ENCODE measurements at places on chromosomes 5 and 9.

DNA sequence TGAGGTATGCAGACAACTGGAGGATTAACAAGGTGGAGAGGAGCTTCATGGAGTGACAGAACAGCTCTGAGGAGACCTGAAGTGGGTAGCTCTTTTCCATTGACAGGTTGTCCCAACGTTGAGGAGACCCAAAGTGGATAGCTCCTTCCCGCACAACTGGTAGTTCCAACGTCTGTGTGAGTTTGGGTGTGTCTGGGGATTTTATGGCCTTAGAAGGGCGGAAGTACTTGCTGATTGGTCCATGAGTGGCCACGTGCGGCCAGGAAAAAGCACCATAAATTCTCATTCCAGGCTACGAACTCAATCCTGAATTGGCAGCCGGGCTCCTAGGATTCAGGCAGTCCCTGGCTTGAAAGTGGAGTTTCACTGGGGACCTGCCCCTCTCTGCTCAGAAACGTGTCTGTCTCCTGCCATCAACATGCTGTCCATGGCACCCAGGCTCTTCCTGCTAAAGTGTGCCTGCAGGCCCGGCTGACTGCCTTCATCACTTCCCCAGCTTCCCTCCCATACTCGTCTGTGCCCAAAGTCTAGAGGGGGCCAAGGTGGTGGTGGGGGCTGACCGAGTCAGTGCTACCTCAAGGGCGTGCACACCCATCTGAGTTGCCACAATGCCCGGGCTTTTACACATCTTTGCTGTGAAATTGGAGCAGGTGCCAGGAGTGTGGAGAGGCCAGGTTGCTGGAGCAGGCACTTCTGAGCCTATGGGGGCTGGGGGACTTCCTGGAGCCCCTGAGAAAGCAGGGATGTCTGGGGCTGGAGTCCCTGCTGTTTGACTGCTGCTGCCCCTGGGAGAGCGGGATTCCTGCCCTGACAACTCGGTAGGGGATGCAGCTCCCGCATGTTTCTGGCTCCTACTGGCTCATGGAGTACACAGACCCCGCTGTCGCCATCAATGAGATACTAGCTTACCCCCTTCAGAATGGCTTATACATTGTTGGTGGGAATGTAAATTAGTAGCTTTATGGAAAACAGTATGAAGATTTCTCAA is 2034.6 kb upstream of the ACO1 start:
- DNase-seq: no peak

DNA sequence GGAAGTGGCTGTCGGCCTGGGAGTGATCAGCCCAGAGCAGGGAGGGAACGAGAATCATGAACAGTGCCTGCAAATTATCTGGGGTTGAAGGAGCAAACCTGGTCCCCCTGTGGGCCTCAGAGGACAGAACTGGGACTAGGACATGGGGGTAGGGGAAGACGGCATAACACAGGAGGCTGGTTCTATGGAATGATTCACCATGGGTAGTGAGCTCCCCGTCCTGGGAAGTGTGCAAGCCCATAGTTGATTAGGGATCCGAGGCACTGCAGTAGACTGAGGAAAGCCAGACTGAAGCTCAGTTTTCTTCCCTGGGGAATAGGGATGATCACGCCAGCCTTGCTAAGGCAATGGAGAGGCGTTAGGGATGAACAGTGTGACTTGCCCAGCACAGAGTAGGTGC is 5.6 kb downstream of the ADGRD2 start:
- no peak for DNase-seq

DNA sequence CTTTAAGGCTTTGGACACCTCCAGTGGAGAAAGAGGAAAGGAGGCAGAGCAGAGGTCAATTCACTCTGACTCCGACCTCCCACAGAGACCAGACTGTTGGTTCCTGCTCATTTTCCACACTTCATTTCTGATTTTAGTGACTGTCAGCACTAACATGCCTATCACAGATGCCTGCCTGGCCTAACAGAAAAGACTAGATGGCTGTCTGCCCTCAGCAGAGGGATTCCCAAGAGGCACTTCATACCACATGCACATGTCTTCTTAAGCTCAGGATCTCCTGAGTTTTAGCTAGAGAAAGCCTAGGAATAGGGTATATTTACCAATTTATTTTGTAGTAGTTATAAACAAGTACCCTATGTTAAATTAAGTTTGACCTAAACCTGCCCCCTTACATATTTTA is 336.0 kb downstream of the ENC1 start:
- DNase-seq: no peak

DNA sequence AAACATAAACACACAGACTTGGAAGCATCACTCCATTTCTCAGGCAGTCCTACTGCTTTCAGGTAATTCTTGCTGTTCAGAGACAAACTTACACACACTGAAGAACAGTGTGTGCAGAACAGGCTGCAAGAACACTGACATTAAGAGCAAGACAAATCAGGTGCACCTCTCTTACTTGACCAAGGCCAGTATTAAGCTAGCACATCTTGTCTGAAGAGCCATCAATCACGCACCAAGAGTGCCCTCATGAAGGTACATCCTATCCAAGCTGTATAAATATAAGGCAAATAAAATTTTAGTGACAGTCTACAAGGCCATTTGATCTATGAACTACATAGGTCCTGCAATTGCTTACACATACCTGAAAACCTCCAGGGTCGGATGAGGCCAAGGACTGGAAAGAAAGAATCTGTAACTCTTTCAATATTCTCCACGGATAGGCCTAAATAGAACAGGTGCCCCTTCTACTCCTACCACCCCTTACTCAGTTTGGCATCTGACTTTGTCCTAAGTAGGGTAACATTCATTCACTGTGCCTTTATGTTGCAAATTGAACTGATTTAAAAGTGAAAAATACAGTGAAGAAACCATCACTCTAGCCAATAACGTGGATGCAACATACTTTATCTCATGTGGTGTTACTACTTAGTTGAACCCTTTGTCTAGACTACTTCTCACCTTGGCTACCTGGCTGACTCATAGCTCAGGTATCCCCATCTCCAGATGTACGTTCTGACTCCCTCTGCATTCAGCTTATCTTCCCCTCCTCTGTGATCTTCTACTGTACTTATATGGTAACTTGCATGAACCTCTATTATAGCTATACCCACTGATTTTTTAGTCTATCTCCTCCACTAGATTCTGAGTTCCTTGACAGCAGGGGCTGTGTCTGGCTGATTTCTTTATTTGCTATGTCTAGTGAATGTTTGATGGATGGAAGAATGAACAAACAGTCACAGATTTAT is 256.3 kb downstream of the KIAA0825 start:
- no peak for DNase-seq

DNA sequence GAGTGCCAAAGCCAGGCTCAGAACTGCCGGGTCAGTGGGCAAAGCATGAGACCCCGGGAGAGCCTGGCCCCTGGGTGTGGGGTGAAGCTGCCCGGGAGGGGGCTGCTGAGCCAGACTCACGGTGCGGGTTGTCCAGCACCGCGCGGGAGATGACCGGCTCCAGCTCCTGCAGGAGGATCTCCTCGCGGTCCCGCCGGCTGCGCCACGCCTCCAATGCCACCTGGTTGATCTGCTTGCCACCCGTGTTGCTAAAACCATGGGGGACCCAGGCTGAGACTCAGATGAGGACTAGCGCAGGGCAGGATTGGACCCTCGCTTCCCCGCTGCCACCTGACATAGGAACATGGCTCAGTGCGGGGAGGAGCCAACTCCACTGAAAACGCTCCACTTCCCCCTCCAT is 2.6 kb downstream of the TOR2A start:
- DNase-seq: no peak

DNA sequence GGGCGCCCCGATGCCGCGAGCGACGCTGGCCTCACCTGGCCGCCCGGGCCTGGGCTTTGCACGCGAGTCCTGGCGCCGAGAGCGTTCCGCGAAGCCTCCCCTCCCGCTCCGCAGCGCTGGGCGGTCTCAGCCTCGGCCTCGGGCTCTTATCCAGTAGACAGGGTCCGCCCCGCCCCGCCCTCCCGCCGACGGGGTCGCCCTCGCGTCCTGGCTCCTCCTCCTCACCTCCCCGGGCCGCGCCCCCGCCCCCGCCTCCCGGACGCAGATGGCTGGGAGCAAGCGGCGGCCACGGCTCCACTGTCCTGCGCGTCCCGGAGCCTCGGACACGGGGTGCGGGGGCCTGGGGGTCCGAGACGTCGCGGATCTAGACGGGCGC is at the start of gene SLC6A3:
SLC6A3 (minus strand) TSS at position 128 of the 376 bp plus-strand sequence. CDS start 2,243 bp downstream, outside the sequence.
- no peak for DNase-seq

DNA sequence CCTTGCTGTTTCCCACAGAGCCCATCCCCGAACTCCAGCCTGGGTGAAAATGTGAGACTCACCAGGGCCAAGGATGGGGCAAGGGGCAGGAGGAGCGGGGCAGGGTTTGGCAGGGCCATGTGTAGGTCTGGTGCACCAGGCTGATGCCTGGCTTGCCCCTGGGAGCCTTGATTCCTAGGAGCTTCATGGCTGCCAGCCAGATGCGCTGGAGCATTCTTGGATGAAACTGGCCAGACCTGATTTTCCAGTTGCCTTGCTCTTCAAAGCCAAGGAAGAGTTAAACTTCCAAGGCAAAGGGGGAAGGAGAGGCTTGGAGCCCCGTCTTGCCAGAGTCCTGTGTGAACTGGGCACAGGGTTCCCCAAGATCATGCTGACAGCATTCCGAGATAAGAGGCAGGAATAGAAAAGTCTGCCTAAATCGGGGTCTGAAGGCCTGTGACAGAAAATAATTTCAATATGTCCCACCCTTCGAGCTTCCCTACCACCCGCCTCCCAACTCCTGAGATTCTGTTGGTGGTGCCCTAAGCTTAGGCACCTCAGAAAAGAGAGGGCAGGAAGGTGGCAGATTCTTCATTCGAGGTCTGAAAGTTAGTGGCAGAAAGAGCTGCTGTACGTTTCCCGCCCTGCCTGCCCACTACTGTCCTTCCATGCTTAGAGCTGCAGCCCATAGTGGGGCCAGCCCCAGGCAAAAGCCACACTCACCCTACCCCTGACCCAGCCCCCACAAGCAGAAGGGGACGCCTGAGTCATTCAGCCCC is 20.4 kb downstream of the FAT2 start:
- DNase-seq: no peak

- no peak for DNase-seq
These were observed 107.9 kb upstream of the ALDH1B1 start for GRCh38 chr9:38284588-38285051.

DNA sequence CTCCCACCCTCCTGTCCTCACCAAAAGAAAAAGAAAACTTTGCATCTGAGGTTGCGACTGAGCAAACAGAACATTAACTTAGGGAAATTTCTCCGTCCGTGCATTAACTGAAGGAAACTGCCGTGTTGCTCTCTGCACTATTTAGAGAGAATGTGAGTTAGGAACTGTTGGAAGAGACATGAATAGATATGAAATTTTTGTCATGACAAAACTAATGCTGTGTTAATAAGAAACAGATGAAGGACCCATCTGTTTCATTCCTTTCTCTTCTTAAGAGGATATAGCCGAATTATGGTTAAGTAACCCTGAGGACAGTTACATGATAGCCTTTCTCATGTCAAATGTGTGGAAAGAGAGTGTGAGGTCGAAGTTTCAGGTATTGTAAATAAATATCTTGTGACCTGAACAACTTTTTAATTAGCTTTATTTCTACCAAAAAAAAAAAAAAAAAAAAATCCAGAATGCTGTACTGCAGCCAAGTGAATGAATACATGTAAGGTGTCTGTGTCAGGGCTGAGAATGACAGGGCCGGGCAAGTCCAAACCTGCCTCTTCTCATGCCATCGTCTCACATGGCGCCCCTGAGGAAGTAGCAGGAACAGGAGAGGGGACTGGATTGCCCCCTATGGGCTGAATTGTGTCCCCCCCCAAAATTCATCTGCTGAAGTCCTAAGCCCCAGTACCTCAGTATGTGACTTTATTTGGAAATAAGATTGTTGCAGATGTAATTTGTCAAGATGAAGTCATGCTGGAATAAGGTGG is 35.6 kb upstream of the ANKRD33B start:
- no peak for DNase-seq

DNA sequence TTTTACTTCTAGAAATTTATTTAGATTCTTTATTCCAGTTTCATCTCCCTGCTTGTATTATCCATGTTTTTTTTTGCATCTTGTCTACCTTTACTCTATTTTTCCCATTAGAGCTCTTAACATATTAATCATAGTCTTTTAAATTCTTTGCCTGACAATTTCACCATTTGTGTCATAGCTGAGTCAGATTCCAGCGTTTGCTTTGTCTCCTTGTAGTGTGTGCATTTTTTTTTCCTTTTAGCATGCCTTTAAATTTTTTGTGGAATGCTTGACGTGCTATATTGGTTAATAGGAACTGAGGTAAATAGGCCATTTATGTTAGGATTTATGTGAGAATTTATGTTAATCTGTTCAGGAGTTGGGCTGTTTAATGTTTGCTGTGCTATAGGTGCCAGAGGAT is 41.8 kb upstream of the NFIL3 start:
- no peak for DNase-seq

GRCh38 chr5:57171816-57172465 is 1.9 kb upstream of the GPBP1 start:
- DNase-seq: no peak

GRCh38 chr9:100357501-100357900 is 4.8 kb upstream of the TEX10 start:
- no peak for DNase-seq

DNA sequence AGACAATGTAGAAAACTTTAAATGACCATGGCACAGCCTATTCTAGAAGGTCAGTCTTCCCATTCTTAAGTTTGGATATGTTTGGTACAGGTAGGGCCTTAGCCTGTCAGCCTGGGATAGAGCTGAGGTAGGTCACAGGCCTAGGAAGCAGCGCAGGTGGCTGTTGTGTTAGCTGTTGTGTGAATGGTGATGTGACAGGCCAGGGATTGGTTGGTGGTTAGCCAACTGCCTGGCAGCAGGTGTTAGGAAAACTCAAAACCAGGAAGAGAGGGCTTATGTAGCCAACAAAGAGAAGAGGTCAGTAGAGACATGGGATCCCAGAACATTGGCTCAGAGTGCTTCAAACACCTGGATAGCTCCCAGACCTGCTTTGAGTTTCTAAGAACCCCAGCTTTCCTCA is 84.2 kb downstream of the FBXO38 start:
- DNase-seq: no peak

- no peak for DNase-seq
These were observed 69.2 kb upstream of the PLPP1 start for GRCh38 chr5:55603922-55604321.

DNA sequence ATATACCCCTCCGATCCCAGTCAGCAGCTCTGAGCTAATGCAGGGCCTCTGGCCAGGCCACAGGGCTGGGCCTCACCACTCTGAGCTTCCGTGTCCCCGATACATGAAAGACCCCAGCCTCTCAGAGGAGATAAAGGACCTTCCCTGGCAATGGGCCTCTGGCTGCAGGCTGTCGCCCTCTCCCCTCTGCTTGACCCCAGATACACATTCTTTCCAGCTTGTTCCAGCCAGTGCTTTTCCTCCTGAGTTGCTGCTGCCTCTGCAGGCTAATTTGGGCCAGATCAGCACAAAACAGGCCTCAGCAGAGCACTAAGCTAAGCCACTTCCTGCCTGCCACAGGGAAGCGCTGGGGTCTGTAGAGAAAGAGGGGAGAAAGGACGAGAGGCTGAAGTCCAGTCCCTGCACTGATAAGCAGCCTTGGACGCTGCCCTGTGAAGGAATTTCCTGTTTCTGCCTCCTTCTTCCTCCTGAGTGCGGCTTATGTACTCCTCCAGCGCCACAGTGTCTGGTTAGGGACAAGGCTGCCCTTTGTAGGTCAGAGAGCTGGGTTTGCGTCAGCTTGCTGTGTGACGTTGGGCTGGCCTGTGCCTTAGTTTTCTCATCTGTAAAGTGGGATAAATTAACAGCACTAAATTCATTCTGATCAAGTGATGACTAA is 73.0 kb upstream of the IL17B start:
- no peak for DNase-seq

GRCh38 chr5:113085880-113086409 is 109.3 kb downstream of the DCP2 start:
- DNase-seq: no peak
